ENCODE measurements at places on chromosomes 7 and 10. TPM values are rescaled to one million over a fixed set of nuclear protein-coding genes. Genes with fewer than 3 reads are reported as not detected.

DNA sequence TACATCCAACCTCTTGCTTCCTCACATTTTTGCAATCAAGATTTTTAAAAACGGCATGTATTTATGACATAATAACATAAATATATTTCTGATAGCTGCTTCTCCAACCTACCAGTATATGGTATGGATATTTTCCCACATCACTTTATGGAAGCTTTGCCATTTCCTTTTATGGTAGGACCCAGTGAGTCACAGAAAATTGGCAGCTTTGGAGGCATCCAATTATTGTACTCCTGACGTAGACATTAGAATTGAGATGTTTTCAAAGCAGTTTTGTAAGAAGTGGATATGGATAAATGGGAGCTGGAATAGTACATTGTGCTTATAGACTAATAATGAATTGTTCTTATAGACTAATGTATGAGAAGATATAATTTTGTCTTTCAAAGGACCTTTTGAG is 23.8 kb upstream of the BICC1 start:
- H3K4me1 ChIP-seq, result no peaks in the 10 kb centered on the region
- peaks cover 3% of the 10 kb centered on the region for H3K27me3 ChIP-seq
- H3K27ac ChIP-seq, result no peak overlapping the region
- H3K4me3 ChIP-seq, result no peak overlapping the region
- DNase-seq, result no peak

DNA sequence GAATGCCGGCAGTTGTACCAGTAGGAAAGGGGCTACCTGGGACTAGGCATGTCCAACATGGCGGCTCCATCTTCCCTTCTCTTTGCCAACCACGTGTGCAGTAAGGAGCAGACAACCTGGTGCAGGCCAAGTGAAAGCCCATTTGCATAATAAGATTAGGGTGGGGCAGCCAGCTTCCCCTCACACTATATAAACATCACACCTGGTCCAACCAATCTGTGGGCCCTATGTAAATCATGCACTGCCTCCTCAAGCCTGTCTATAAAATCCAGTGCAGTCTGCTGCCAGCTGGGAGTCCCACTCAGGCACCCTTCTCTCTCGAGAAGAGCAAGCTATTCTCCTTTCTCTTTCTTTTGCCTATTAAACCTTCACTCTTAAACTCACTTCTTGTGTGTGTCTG is 429.3 kb downstream of the CALN1 start:
- H3K27ac ChIP-seq, result no peak overlapping the region
- H3K4me3 ChIP-seq, result no peak overlapping the region
- H3K27me3 ChIP-seq, result peaks cover 2% of the 10 kb centered on the region
- DNase-seq, result no peak

GRCh38 chr7:148940702-148941597 is 56.9 kb upstream of the EZH2 start:
- H3K36me3 ChIP-seq, result no peaks in the 10 kb centered on the region
- peaks cover 21% of the 10 kb centered on the region for H3K4me1 ChIP-seq
- H3K4me3 ChIP-seq, result peak overlapping the region; percentile 98
- no peaks in the 10 kb centered on the region for H3K27me3 ChIP-seq
- peak; percentile 79 for DNase-seq

GIMAP6 gene
- total RNA-seq, result 216 TPM

DNA sequence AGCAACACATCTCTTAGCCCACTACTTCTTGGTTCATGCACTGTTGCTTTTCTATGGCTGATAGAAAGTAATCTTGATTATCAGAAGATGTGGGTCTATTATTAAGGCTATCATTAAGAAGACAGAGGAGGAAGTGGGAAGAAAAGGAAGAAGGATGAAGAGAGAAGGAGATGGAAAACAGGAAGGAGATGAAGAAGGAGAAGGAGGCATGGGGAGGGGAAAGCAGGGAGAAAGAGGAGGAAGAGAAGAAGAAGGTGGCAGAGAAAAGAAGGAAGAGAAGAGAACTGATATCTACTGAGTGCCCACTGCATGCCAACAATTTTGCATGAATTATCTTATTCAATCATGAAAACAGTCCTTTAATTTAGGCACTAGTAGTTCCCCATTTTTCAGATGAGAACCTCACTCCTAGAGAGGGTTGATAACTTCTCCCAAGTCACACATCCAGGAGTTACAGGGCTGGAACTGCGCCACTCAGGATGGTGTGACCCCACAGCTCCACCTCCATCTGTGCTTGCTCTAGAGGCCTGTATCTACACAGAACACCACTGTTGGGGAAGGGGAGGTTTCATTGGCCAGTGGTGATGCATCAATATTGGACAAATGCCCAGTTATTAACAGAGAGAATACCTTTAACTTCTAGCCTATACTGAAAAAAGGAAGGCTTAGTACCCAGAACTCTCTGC is 147.4 kb downstream of the CXCL12 start:
- no peak overlapping the region for H3K27ac ChIP-seq
- peaks cover 26% of the 10 kb centered on the region for H3K27me3 ChIP-seq
- DNase-seq, result no peak
- no peaks in the 10 kb centered on the region for H3K4me1 ChIP-seq

- H3K36me3 ChIP-seq, result no peaks in the 10 kb centered on the region
- no peaks in the 10 kb centered on the region for H3K4me1 ChIP-seq
- no peak for DNase-seq
- H3K4me3 ChIP-seq, result no peak overlapping the region
Observed at GRCh38 chr7:15046861-15047260, 144.3 kb upstream of the DGKB start.

CTAGE8 gene
- 1.2 TPM for total RNA-seq

BAMBI gene
- total RNA-seq, result not detected

- no peak for DNase-seq
- H3K27ac ChIP-seq, result no peak overlapping the region
- H3K27me3 ChIP-seq, result no peaks in the 10 kb centered on the region
- no peaks in the 10 kb centered on the region for H3K36me3 ChIP-seq
Observed at GRCh38 chr10:78199005-78199725, 165.5 kb downstream of the RPS24 start.

DNA sequence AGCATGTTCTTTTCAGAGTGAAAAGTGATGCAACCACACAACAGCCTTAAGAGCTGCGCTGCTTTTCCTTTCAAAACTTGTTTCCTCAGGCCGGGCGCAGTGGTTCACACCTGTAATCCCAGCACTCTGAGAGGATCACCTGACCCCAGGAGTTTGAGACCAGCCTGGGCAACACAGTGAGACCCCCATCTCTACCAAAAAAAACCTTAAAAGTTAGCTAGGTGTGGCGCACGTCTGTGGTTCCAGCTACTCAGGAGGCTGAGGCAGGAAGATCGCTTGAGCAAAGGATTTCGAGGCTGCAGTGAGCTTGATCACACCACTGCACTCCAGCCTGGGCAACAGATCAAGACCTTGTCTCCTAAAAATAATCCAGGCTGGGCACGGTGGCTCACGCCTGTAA is 2.0 kb downstream of the COX19 start:
- H3K4me3 ChIP-seq, result peak overlapping the region; percentile 51
- H3K36me3 ChIP-seq, result peaks cover 49% of the 10 kb centered on the region
- H3K27ac ChIP-seq, result peak overlapping the region; percentile 22

ZNF485 gene
- total RNA-seq, result 12.6 TPM

All from naive thymus-derived CD8-positive, alpha-beta T cell (primary cell).